ENCODE measurements at places on chromosomes 2 and 18.

GRCh38 chr2:173584676-173585458, 230.2 kb downstream of the CDCA7 start:
- DNase-seq = no peak

- DNase-seq = no peak
Measured at GRCh38 chr2:3186766-3187165, 190.9 kb downstream of the EIPR1 start.

- no peak for DNase-seq
Measured at GRCh38 chr2:196331851-196332250, 160.5 kb upstream of the STK17B start.

DNA sequence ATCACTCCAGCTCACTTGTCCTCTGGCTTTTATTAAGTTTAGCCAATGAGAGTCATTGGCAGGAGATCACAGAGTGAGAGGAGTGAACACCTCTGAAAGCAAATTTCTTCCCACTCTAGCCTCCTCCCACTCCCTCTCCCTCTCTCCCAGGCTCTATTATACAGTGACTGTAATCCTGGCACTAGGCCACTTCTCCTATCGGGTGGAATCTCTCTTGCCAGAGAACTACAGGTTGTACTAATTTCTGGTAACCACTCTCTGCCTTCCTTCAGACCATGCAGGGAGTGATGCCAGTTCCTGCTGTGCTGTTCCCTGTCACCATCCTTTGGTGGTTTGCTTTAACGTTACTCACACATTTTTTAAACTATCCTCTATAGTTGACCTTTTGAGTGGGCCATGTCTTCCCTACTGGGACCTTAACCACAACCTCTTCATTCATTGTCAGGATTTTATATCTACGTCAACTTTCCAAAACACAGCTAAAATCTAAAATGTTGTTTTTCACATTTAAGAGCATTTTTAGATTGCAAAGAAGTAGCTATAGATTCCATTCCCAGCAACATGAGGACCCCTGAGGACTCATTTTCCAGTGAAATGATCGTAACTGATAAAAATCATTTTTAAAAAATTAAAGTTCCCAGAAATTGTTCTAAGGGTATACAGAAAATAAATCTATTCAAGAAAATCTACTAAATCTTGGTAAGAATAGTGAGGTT, 217.1 kb downstream of the MREG start:
- DNase-seq = peak; percentile 57

DNA sequence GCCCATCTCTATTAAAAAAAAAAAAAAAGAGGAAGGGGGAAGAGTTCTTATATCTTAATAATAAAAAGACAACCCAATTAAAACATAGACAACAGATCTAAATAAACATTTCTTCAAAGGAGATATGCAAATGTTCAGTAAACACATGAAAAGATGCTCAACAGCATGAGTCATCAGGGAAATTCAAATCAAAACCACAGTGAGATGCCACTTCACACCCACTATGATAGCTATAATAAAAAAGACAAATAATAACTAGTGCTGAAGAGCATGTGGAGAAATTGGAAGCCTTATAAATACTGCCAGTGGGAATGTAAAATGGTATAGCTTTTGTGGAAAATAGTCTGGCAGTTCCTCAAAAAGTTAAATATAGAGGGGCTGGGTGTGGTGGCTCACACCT, 61.5 kb upstream of the CYP20A1 start:
- no peak for DNase-seq

DNA sequence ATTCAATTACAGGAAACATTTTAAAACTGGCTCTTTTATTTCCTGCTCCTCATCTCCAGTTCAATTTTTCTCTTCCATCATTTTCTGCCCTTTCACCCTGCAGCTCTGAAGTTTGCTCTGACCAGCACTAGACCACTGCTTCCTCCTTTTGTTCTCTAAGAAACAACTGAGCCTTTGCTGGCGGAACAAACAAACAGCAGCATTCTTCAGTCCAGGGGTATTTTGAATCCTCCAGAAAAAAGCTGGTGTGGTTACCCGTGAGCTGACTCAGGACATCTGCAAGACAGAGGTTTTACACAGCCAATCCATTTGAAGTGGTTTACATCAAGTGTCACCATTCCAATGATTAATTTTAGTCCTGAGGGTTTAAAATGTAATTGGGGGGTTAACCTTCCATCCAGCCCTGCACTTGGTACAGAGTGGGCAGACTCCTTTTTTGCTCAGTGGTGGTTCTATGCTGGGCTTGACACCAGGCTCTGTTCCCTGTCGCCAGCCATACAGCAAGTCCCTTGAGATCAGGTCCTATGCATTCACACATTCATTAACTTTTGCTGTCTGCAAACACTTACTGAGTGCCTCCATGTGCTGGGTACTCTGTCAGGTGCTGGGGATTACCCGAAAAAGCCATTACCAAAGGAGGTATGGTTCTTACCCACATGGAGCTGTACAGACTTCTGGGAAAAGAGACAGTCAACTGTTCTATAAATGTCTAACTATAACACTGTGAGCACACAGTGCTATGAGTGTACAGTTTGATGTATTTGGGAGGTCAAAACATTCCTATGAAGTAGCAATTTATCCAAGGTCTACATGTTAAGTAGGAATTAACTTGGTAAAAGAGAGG, 909.4 kb upstream of the GYPC start:
- no peak for DNase-seq

DNA sequence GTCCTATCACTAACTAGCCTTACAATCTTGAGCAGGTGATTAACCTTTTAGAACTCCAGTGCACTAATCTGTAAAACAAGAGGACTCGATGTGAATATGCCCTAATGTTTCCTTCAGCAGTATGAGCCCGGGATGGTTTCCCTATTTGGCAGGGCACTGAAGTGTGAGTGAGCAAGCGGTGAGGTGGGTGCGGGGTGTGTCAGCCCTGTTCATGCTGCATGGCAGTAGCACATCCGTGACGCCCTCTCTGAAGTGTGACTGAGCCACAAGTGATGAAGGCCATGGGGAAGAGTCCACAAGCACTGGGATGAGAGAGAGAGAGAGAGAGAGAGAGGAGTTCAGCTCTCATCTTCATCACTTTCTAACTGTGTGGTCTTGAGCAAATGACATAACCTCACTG, 168.7 kb downstream of the SETBP1 start:
- DNase-seq = no peak

- no peak for DNase-seq
Measured at GRCh38 chr2:44218771-44219170, 50.1 kb downstream of the PPM1B start.

GRCh38 chr18:62037989-62038778, 145.4 kb upstream of the RNF152 start:
- DNase-seq = no peak

GRCh38 chr2:74458938-74459363, 713 bp downstream of the WBP1 start:
- no peak for DNase-seq

DNA sequence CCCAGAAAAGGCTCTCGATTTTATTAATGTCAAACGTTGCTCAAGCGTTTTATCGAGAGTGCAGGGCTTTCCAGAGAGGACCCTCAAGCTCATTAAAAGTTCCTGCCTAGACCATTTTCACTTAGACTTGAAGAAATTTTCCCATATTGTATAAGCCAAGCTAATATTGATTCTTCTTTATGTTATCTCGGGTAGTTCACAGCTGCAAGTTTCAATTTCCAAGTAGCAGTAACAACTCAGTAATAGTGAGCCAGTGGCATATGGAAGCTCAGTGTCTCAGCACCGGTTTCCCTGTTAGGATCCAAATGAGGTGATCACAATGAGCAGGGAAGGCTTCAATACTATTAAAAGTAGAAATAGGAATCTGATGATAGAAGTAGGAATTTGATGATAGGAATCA, 274.5 kb downstream of the TMX3 start:
- no peak for DNase-seq

- DNase-seq = no peak
Measured at GRCh38 chr2:101752716-101753616, 55.5 kb downstream of the MAP4K4 start.

- DNase-seq = no peak
Measured at GRCh38 chr2:220279372-220279771, 651.9 kb downstream of the SLC4A3 start.

DNA sequence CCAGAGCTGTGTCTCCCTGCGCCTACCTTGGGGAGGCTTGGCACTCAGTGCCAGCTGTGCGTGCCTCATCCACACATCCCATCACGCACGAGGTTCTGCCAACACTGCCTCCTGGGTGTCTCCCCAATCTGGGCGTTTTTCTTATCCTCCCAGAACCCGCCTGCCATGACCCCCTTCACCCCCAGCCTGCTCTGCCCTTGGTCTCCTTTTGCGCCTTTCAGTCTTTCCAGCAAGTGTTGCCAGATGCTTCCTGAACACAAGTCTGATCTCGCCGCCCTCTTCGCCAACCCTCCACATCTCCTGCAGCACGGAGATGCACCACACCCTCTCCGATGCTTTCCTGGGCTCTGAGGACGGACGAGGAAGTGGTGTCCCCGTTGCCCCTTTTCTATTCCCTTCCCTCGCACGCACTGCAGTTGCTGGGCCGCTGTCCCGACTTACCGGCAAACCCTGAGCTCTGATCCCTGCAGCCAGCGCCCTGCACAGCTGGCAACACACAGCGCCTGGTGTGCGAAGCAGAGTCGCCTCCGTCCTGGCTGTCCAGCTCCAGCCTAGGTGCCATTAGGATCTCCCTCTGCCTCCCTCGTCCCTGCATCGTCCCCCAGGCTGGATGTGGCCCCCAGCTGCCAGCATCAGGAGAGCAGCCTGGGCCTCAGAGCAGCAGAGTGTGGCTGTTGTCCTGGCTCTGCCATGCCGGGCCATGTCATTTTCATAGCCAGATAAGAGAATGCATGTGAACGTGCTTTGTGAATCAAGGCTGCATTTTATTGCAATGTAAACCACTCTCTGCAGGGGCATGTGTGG, 22.6 kb upstream of the ALLC start:
- no peak for DNase-seq

DNA sequence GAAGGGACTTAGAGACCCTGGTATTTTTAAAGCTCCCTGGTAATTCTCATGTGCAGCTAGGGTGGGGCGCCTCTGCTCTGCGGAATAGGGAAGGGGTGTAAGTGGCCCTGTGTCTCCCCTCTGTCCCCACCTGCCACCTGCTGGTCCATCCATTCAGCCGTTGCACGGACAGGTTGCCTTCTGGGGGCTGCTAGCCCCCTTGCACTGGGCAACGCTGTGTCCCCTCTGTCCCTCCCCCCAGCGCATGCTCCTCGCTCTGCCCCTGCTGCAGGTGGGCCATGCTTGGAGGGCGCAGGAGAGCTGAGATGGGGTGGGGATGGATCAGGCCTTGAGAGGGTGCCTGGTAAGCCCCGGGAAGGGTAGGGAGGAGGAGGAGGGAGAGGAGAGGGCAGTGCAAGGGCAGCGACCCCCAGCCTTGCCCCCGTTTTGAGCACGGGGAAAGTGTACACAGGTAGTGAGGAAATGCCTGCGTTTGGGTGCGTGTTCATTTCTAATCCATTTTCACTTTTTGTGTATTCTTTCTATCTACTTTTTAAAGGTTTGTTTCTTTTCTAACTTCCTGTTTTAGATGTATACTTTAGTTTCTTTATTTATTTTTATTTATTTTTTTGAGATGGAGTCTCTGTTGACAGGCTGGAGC, 23.9 kb downstream of the RRM2 start:
- DNase-seq = no peak

- no peak for DNase-seq
Measured at GRCh38 chr18:43526426-43527145, 249.3 kb upstream of the SYT4 start.

DNA sequence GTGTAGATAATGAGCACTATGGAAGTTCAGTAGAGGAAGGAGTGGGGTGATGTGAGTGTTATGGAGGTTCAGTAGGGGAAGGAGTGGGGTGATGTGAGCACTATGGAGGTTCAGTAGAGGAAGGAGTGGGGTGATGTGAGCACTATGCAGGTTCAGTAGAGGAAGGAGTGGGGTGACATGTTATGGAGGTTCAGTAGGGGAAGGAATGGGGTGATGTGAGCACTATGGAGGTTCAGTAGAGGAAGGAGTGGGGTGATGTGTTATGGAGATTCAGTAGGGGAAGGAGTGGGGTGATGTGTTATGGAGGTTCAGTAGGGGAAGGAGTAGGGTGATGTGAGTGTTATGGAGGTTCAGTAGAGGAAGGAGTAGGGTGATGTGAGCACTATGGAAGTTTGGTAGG, 116.3 kb upstream of the SMAD7 start:
- no peak for DNase-seq

DNA sequence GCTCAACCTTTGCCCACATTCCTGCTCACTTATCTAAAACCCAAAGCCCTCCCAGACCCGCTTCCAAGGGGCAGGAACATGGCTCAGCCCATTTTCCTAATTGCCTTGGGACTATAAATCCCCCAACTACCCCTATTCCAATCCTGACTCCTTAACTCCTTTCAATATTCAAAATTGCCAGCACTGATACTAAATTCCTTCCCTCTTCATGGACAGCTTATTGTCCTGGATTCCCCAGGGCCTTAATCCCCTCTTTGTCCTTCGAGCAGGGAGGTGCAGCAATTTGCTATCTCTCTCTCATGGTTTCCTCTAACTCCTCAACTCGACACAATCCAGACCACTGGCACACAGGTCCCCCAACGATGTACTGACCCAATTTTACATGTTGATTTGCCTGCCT, 99.1 kb downstream of the SLC25A12 start:
- no peak for DNase-seq

DNA sequence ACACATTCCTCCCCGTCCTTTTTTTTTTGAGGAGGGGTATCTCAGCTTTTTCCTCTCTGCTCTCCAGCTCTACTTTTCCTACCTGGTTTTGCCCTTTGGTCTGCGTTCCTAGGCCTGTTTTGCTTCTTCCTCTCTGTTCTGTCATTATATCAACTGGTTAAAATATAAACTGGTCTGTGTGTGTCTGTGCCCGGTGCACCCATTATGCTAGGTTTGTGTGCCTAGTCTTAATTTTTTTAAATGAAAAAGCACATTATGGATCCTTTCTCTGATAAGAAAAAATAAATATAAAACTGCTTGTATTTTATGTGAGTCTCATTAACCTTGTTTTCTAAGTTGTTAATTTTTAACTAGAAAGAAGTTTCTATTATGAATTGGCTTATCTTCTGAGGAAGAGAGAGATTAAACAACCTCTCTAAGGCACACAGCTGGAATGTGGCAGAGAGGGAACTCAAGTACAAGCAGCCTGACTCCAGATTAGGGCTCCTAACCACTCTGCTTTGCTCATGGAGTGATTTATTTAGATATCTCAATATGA, 17.4 kb downstream of the SLC38A11 start:
- no peak for DNase-seq

DNA sequence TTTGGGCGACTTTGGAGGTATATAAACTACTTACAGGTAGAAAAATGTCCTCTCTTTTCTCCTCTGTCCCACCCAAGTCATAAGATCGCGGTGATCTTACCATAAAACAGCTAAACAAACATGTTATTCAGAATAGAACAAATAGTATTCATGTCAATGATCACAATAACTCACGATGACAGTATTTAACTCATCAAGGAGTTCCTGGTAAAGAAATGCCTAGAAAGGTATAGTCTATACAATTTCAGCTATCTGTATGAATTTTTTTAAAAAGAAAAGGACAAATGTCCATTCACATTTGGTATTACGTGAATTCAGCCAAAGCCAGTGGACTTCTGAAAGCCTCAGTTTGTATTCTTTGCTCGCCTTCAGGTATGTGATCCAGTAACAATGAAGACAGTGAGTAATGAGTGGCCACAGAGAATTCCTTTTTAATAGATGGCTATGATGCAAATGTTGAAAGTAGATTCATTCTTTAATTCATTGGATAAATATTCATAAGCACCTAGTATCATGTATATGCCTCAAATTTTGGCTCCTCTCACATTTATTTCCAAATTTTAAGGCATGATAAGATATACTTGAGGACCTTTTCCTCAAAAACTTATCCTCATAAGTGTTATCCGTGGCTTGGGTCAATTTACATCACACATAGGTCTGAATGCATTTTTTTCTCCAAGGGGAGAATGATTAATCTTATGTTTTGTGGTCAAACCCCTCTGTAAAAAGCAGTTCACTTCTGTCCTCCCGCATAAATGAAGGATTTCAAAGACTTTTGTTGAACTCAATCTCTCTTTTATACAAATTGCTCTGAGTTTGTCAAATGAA, 20.3 kb downstream of the ABCB11 start:
- no peak for DNase-seq

Measured in uterus (tissue), 4 donors.